ENCODE measurements at places on chromosomes 2 and 18.

DNA sequence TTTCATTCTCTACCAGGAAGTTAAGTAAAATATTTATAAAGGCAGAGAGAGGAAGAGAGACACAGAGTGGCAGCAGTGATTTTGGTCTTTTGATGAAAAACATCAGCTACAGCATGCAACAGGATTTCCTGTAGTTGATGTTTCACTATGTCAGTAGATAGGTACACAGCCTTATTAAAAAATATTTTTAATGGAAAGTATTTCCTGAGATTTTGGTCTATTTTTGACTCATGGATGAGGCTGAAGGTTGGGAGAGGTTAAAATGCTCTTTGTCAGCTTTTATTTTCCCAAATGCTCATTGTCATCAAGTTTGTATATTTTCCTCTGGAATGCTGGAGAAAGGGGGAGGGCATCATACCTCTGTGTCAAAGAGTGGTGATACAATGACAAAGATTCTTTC lies 1112.5 kb downstream of the CBLN2 start:
- DNase-seq: no peak

GRCh38 chr18:12886498-12887126 lies 2.6 kb upstream of the PTPN2 start:
- peak; percentile 20 for DNase-seq

DNA sequence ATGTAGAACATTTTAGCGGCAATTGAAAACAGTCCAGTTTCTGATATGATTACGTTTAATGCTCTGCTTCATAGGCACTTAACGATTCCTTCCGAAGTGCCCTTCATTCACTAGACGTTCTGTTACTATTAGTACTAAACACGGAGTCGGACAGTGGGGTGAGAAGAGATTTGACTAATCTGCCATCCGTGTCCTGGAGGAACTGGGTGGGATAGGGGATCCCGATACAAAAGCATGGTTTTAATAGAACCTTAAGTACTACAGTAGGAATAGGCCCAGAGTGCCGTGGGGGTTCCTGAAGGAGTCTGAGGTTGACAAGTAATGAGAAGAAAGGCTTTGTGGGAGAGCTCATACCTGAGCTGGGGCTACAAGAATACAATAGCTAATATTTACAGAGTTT lies 631 bp downstream of the MORN2 start:
- DNase-seq: peak; percentile 9

- DNase-seq: no peak
These were observed 12.7 kb downstream of the INPP1 start for GRCh38 chr2:190355968-190356644.

DNA sequence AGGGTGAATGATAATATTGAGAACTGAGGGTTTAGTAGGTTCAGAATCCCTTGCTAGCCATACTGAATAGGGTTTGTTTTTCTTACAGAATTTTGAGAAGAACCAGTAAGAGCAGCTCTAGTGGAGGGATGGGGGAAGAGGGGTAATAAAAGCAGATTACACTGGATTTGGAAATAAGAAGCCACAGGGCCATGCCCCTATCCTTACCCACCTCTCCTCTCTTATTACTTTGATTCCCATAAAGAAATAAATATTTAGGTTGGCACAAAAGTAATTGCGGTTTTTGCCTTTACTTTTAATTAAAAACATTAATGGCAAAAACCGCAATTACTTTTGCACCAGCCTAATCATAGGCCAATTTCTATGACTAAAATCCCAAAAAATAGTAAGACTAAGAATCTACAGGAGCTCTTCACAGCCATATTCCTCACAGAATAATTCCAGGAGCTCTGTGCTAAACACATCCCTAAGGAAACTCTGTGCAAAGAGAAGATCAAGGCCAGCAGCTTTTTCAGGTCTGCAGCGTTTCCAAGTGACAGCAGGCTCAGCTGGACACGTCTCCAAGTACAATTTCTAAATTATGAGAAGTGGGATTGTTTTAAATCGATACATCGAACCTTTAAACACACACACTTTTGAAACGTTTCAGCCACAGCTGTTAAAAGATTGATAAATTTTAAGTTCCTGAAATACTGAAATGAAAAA lies 58.4 kb upstream of the RTN4 start:
- DNase-seq: no peak

DNA sequence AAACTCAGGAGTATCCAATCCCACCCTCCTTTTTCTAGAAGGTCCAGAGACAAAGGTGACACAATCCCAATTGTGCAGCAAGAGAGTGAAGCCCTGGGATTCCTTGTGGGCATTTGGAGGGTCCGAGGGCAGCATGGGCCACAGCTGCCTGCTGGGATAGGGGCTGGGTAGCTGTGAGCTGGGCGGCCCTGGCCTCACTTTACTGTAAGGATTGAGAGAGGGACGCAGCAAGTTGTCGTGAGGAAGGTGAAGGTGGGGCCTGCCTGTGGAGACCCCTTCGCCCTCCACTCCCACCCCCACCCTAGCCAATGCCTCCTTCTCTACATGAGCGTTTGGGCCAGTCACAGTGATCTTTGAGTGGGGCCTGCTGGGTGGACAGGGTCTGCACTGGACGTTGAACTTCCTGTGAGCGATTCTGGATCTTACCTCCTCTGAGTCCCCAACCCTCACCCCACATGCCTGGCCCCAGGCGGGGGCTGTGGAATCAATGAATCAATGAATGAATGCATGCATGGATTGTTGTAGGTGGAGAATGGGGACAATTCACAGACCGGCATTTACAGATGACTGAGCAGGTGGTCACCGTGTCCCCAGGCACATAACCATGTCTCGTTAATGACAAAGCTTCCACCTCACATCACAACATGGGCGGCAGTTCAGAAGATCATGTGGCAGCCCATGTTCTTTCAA lies 107.2 kb downstream of the INHBB start:
- DNase-seq: no peak
